ENCODE measurements at places on chromosomes 12 and 14. TPM values are rescaled to one million over a fixed set of nuclear protein-coding genes. Genes with fewer than 3 reads are reported as not detected.

AGAP2 gene
- polyA plus RNA-seq = 8.6 TPM

GLIPR1 gene
- polyA plus RNA-seq = 10.1 TPM

IAPP gene
- polyA plus RNA-seq = not detected

CCT2 gene
- polyA plus RNA-seq = 174 TPM

USP44 gene
- polyA plus RNA-seq = 1.1 TPM

KCNMB4 gene
- 14.5 TPM for polyA plus RNA-seq

SERPINA9 gene
- polyA plus RNA-seq = not detected

RIMKLB gene
- 78.9 TPM for polyA plus RNA-seq

PPP2R5C gene
- polyA plus RNA-seq = 62.3 TPM

PLCZ1 gene
- polyA plus RNA-seq = not detected

ERP27 gene
- polyA plus RNA-seq = 0.32 TPM

RNASE8 gene
- not detected for polyA plus RNA-seq

IL22 gene
- not detected for polyA plus RNA-seq

EIF2S3B gene
- 0.71 TPM for polyA plus RNA-seq

GNG2 gene
- polyA plus RNA-seq = 39.0 TPM

IFNG gene
- not detected for polyA plus RNA-seq

Data from hindlimb muscle (tissue), 1 donor.